ENCODE measurements at places on chromosomes 1 and 21. TPM values are rescaled to one million over a fixed set of nuclear protein-coding genes. Genes with fewer than 3 reads are reported as not detected.

Gene ATP6V1G3
- not detected for total RNA-seq

Gene NID1
- 33.8 TPM for total RNA-seq

Gene KHDC4
- 63.9 TPM for total RNA-seq

Gene AQP10
- total RNA-seq = not detected

Gene KRTAP10-1
- not detected for total RNA-seq

Gene SPRR3
- total RNA-seq = not detected

- no peak for DNase-seq
- no peaks in the 10 kb centered on the region for H3K4me1 ChIP-seq
- H3K27ac ChIP-seq = no peak overlapping the region
Measured at GRCh38 chr1:18072066-18072465, 35.5 kb upstream of the IGSF21 start.

- H3K4me1 ChIP-seq = peaks cover 10% of the 10 kb centered on the region
- H3K36me3 ChIP-seq = no peaks in the 10 kb centered on the region
- H3K27me3 ChIP-seq = no peaks in the 10 kb centered on the region
- H3K27ac ChIP-seq = no peak overlapping the region
- no peak for DNase-seq
- H3K4me3 ChIP-seq = no peak overlapping the region
Measured at GRCh38 chr1:212473729-212474128, 41.0 kb downstream of the NENF start.

GRCh38 chr1:17883136-17883535, 128.0 kb downstream of the ACTL8 start:
- peaks cover 11% of the 10 kb centered on the region for H3K27me3 ChIP-seq
- H3K36me3 ChIP-seq = no peaks in the 10 kb centered on the region
- H3K4me3 ChIP-seq = no peak overlapping the region
- no peak overlapping the region for H3K27ac ChIP-seq

DNA sequence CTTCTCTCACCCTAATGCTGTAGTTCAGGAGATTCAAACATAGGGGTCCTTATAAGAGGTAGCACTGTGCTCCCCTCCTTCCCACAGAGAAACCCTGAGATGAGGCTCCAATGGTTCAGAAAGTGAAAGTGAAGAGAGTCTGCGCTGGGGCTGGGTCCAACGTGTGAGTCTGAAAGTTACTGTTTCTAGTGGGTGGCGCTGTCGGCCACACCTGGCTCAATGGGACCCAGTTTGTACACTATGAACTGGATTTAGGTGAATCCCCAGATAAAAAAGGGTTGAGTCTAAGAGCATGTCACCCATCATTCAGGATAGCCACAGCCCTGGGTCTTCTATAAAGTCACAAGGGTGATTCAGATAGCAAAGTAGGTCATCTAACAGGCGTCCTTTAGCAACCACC, 2.8 kb downstream of the SMCP start:
- H3K4me3 ChIP-seq = no peak overlapping the region
- H3K4me1 ChIP-seq = peaks cover 10% of the 10 kb centered on the region
- no peaks in the 10 kb centered on the region for H3K36me3 ChIP-seq
- H3K27me3 ChIP-seq = no peaks in the 10 kb centered on the region
- no peak overlapping the region for H3K27ac ChIP-seq
- no peak for DNase-seq

- no peaks in the 10 kb centered on the region for H3K4me1 ChIP-seq
- no peak overlapping the region for H3K27ac ChIP-seq
- H3K36me3 ChIP-seq = no peaks in the 10 kb centered on the region
- no peak overlapping the region for H3K4me3 ChIP-seq
Measured at GRCh38 chr1:64308866-64309265, 105.4 kb downstream of the UBE2U start.

GRCh38 chr1:111145542-111145941, 5.5 kb downstream of the CEPT1 start:
- H3K36me3 ChIP-seq = peaks cover 26% of the 10 kb centered on the region
- no peaks in the 10 kb centered on the region for H3K27me3 ChIP-seq
- no peak for DNase-seq
- H3K4me1 ChIP-seq = no peaks in the 10 kb centered on the region
- no peak overlapping the region for H3K27ac ChIP-seq
- H3K4me3 ChIP-seq = no peak overlapping the region

DNA sequence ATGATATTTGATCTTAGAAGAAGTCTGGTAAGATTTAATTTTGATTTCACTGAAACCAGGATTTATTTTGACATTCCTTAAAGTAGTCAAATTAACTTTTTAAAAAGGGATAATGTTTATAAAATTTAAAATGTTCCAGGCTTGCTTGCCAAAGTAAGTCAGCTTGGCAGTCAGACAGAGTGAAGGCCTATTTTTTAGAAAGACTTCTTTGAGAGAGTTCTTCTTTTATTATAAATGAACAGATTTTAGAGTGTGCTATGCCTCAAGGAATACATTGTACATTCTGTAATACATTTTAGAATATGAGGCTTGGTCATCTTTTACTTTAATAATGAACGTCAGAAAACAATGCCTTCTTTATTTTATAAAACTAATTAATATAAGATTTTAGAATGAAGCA, 138.7 kb downstream of the DISP1 start:
- no peaks in the 10 kb centered on the region for H3K4me1 ChIP-seq
- no peak for DNase-seq
- H3K27ac ChIP-seq = no peak overlapping the region
- H3K36me3 ChIP-seq = no peaks in the 10 kb centered on the region
- H3K27me3 ChIP-seq = no peaks in the 10 kb centered on the region

GRCh38 chr1:101101360-101101759, 75.8 kb upstream of the DPH5 start:
- H3K4me3 ChIP-seq = no peak overlapping the region
- H3K36me3 ChIP-seq = no peaks in the 10 kb centered on the region
- no peak overlapping the region for H3K27ac ChIP-seq
- no peaks in the 10 kb centered on the region for H3K4me1 ChIP-seq
- DNase-seq = no peak

GRCh38 chr1:204445860-204446412, 34.3 kb upstream of the PPP1R15B start:
- H3K4me3 ChIP-seq = no peak overlapping the region
- no peak for DNase-seq
- H3K27me3 ChIP-seq = no peaks in the 10 kb centered on the region

- no peaks in the 10 kb centered on the region for H3K4me1 ChIP-seq
- no peak overlapping the region for H3K27ac ChIP-seq
- H3K4me3 ChIP-seq = no peak overlapping the region
- peaks cover 7% of the 10 kb centered on the region for H3K36me3 ChIP-seq
Measured at GRCh38 chr1:89649783-89650182, 16.9 kb downstream of the LRRC8C start.

GRCh38 chr1:192601143-192601542, 25.6 kb downstream of the RGS1 start:
- DNase-seq = no peak
- H3K4me1 ChIP-seq = no peaks in the 10 kb centered on the region
- H3K27me3 ChIP-seq = no peaks in the 10 kb centered on the region
- no peak overlapping the region for H3K4me3 ChIP-seq
- no peak overlapping the region for H3K27ac ChIP-seq

Measured in SJSA1 (cell line).